ENCODE measurements at places on chromosomes 12 and 14.

- no peak for DNase-seq
Measured at GRCh38 chr12:29343022-29343799, 37.8 kb downstream of the ERGIC2 start.

DNA sequence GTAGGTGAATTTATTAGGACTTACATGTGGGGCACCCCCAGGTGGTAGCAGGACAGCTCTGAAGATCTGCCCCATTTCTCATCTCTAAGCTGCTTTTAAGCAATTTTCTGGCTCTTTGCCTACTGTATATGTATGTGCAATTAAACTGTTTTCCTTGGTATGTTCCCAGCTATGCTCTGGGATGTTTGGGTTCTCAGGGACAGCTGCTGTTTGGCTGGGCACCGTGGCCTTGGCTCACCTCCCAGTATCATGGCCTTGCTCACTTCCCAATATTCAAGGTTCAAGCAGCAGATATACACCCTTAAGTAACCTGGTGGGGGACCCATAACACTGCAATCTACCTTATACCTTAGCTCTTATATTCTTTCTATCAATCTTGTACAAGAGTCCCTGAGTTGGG, 53.7 kb upstream of the KITLG start:
- DNase-seq, result no peak

DNA sequence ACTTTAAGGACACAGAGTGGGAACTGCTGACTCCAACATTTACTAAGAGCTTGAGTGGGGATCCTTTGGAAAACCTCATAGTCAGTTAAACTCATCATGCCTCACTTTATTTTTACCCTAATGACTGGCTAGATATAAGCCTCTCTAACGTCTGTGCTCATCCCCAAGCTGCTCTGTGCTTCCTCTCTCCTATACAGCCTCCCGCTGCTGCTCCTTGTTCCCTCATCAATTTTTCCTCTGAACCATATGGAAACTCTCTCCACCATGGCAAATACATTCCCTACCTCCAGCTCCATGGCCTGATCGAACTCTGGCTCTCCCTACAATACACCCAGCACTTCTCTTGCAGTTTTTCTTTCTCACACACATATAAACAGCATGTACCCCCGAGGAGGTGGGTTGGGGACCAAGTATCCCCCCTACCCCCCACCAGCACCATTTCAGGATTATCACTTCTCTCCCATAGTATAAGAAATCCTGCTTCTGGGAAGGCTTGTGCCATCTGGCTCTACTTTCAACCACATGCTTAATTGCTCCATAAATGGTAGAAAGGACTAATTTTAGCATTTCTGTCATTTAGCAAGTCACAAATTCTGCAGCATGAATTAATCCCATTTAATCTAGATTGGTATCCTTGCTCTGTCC, 39.2 kb upstream of the DYRK2 start:
- no peak for DNase-seq

DNA sequence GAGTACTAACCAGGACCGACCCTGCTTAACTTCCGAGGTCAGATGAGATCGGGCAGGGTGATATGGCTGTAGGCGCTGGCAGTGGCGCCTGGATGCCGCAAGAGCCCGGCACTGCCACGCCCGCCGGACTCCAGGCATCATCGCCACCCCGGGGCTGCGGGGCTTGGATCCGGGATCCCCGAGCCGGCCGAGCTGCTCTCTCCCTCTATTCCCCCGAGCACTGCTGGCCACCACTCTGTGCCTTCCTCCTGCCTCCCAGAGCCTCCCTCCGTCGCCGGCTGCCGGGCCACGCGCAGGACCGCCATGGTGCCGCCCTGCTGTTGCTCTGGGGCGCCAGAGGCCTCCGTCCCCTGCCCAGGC, 153.2 kb upstream of the ALG10B start:
- DNase-seq, result no peak
